ENCODE measurements at places on chromosomes 2 and 18.

DNA sequence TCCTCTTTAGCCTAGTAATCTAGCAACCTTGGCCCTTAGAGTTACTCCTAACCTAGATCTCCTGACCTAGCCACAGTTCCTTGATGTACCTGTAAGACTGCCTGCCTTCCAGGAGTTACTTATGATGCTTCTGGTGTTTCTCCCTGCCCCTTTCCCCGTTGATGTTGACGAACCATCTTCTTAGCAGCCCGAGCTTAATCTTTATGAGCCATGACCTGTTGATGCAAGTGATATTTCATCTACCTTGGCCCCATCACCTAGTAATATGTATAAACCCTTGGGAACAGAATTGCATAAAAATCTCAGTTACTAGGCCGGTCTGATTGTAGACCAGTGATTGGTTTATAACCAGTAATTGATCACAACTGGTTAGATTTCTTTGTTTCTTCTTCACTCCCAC, 2.7 kb downstream of the IMPACT start:
- DNase-seq: no peak

DNA sequence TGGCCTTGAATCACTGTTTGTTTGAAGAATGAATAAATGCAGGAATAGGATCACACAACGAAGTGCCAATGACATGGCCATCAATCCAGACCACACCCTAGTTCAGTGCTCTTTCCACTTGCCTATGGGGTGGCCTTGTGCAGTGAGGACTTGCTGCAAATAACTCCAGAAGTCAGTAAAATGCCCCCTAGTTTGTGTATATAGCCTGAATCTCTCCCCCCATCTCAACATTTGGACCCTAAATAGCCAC, 299 bp downstream of the FABP1 start:
- DNase-seq: no peak

GRCh38 chr2:10876394-10876793, 35.3 kb upstream of the KCNF1 start:
- no peak for DNase-seq

- no peak for DNase-seq
Measured at GRCh38 chr18:11665146-11665545, 23.9 kb upstream of the GNAL start.

DNA sequence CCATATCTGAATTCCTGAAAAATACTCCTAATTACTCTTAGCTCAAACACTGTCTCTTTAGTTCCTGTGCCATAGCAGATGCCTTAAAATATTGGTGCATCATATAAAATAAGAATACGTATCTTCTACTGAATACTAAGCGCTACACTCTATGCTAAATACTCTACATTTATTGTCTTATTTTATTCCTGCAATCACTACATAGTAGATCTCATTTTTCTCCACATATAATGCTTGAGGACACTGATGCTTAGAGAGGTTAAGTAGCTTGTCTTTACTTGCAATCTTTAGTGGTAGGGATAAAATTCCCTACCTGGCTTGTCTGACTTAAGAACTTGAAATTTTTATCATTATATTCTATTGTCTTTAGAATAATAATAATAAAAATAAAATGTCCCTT, 137.3 kb upstream of the SETBP1 start:
- no peak for DNase-seq

DNA sequence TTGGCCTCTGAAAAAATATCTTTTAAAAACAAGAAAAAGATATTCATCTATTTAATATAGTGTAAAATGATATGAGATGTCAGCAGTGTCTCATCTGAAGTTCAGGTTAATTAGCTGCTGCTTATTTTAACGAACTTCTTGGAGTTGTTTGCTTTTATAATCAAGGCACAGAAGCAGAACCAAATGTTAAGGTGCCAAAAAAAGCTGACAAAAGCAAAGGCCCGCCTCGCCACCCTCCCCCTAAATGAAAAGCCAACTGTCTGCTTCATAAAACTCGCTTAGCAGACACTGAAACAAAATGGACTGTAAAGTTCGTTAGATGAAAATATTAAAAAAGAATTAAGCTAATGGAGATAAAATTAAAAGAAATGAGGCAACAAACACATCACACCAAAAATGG, 562.6 kb downstream of the ZEB2 start:
- DNase-seq: no peak

DNA sequence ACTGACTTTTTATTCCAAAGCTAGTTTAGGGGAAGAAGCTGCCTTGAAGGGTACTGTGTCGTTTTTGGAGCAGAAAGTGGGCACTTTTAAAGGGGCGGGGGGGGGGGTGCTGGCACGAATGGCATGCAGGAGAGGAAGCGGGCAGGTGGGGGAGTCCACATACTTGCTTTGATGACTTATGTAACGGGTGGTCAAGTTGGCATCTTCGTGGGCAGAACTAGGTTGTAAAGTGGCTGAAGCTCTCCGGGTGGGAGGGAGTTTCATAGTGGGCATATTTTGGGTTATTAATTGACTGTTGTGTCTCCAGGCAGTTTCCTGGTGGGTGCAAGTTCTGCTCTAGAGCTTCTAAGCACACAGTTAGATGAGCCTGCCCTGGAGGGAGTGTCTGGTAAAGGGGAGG, 19.9 kb downstream of the PCARE start:
- no peak for DNase-seq

DNA sequence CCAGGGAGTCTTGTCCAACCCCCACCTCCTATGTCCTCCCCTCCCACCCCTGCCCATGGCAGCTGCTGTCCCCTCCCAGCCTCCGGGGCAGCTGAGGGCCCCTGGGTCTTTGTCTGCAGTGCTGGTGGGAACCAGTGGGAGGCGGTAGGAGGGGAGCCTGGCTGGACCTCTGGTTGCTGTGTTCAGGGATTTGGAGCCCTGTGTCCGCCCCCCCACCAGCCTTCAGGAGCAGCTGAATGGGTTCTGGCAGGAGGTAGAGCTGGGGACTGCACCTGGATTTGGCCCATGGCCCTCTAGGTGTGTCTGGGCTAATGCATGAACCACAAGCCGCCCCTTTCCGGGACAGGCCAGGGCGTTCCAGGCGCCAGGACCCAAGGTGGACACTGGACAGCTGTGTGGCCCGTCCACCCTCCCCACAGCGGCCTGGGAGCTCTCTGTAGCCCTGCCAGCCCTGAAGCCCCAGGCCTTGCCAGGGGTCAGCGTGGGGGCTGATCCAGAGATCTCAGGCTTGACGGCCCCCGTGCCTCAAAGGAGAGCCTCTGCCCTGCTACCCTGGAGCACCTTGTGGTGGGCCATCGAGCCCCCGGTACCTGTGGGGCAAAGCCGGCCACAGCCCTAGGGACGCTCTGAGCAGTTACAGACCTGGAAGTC, 25.4 kb downstream of the GPC1 start:
- no peak for DNase-seq

DNA sequence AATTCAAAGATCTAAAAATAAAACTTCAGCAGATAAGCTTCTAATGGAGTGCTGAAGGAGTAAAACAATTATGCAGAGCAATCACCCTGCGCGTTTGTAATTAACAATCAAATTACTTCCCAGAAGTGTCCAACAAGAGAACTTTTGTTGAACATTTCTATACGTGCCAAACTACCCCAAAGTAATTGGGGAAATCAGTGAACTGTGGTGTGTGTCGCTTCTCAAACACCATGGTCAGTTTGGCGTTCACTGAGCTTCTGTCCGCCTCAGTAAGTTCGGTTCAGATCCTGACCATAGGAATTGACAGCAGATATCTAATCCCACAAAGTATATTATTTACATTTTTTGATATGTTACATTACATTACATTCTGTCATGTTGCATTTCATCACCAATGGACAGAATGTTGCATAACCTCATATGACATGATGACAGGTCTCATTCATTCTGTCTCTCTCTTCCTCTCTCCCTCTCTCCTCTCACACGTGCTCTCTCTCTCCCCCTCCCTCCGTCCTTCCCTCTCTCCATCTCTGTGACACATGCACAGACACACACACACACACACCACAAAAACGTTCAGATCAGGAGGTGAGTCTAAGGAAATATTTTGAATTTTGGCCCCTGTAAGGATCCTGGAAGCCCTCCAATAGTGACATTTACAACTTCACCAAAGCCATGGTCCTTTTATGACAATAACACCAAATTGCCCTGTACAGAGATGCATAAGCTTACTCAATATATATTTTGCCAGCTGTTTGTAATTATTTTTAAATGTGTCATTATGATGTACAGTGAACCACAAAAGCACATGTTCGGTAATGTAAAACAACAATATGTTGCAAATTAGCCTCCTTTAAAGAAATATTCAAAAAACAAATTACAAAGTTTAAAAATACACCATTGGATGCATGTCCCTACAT, 269.2 kb downstream of the FIGN start:
- no peak for DNase-seq

GRCh38 chr2:71700658-71701397, 247.5 kb downstream of the DYSF start:
- DNase-seq: no peak

- DNase-seq: no peak
Measured at GRCh38 chr2:170997893-170998597, 69.0 kb downstream of the GORASP2 start.

DNA sequence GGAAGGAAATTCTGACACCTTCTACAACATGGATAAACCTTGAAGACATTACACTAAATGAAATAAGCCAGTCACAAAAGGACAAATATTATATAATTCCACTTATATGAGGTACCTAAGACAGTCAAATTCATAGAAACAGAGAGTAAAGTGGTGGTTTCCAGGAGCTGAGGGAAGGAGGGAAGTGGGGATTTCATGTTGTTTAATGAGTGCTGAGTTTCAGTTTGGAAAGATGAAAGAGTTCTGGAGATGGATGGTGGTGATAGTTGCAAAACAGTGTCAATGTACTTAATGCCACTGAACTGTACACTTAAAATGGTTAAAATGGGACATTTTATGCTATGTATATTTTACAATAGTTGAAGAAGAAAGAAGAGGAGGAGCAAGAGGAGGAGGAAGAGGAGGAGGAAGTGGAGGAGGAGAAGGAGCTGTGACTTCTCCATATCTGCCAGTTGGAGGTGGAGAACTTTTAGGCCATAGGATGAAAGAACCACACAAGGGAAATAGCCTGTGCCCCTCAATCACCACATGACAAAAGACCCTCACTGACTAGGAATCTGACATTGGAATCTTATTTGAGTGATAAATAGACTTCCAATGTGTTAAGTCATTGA, 55.3 kb upstream of the LGALSL start:
- DNase-seq: no peak

DNA sequence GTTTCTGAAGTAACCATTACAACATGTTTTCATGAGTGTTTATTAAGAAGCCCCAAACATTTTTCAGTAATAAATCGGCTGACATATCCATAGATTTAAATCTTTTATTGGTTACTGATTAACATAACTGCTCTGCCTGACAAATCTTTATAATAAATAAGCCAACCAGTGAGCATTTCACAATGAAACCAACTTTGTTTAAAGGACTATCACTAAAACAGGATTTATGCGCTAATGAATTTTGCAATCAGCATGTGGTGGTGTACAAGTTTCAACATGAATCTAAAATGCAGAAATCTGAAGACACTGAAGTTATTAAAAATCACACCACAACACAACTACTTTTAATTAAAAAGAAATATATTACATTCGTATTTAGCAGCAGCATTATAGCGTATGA, 166.7 kb downstream of the MEIS1 start:
- DNase-seq: no peak

DNA sequence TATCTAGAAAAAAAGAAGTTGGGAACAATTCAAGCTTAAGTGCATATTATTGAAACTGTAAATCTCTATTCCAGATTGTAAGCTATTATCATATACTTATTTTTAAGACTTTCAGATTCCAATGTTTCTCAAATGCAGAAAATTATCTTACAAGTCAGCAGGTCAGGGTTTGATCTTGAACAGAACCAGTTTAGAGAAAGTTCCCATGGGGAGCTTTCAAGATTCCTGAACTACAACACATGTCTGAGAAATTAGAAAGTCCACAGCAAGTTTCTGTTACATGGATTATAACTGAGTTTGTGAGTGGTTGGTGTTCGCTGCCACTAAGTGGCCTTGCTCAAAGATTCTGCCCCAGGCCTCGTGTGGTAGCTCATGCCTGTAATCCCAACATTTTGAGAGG, 31.6 kb upstream of the SP3 start:
- no peak for DNase-seq

GRCh38 chr2:71546777-71547281, 93.5 kb downstream of the DYSF start:
- no peak for DNase-seq
